Osteocyte (in vitro differentiated cells): ENCODE measurements at places on chromosomes 3 and 15. TPM values are rescaled to one million over a fixed set of nuclear protein-coding genes. Genes with fewer than 3 reads are reported as not detected.

- DNase-seq: no peak
Measured at GRCh38 chr15:74240897-74241614, 4.9 kb downstream of the CCDC33 start.

DNA sequence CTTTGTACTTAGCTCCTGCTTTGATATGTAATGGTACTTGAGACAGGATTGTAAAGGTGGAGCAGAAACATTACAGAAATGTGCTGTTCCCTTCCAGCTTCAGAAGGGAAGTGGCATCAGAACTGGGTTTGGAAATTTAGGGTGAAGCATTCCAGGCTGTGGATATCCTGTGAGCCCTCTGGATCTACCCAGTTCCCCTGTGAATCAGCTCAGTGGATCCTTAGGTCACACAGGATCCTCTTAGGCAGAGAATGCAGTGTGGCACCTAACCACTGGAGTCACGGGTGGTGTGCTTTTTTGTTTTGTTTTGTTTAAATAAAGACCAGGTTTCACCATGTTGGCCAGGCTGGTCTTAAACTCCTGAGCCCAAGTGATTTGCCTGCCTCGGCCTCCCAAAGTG is 66.0 kb downstream of the TRIM71 start:
- no peak for DNase-seq

Gene MNS1
- 2.5 and 3.4 TPM in 2 replicates for total RNA-seq

DNA sequence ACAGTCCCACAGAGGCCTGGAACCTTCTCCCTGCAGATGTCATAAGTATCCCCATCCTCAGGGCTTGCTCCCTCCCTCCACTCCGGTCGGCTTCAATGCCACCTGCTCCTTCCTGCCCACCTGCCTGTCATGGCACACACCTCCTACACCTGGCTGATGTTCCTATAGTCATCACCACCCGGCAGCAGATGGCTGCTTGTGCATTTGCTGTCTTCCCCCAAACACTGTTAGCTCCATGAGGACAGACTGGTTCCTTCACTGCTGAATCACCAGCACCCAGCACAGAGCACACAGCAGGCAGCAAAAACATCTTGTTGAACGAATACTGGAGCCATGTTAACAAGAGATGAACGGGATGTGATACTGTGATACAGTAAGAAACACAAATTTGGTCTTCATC is 14.8 kb downstream of the TARS3 start:
- DNase-seq: no peak

Gene SMCO1
- total RNA-seq: not detected in 2 replicates

Gene NOX5
- not detected in 2 replicates for total RNA-seq

- no peak for DNase-seq
Measured at GRCh38 chr3:147404000-147404799, 2.1 kb downstream of the ZIC4 start.

Gene GLT8D1
- total RNA-seq: 86.3 and 97.4 TPM in 2 replicates

Gene YEATS2
- total RNA-seq: 40.8 and 41.4 TPM in 2 replicates

DNA sequence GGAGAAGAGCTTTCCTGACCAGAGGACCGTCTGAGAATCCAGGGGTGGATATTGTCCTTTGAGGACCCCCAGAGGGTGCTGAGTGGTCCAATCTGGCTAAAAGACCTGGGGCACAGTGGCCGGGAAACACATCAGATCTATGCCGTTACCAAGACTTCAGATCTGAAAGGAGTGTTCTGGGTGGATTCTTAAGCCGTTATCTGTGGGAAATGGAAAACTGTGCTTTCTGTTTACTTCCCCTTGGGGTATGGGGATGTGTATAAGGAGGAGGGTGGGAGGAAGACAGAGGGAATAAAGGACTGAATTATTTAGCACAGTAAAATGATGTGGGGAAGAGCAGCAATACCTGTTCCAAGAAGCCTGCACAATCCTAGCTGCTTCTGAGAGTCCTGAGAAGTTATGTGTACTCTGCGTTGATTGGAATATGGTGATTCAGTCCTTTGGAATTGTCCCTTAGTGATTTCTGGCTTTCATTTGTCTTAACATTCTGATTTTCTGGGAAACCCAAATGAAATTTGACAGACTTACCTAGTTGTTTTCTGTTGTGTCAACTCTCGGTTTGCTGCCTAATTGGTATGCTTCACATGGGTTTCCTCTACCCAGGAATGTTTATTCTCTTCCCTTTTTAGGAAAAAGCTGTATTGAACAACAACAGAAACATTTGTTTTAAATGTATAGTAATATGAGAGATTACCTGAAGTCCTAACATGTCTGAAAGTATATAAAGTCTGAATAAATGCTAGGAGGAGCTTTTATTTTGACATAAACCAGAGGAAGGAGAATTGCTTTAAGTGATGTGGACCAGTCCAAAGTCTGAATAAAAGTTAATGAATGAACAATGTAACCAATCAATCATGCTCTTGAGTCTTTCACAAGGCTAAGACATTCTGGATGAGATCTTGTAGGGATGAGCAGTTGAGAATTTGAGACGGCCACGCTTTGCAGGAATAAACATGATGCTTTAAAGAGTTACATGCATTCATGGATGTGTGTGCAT is 427.1 kb upstream of the C2CD4B start:
- DNase-seq: no peak

Gene ITPKA
- not detected in 2 replicates for total RNA-seq

DNA sequence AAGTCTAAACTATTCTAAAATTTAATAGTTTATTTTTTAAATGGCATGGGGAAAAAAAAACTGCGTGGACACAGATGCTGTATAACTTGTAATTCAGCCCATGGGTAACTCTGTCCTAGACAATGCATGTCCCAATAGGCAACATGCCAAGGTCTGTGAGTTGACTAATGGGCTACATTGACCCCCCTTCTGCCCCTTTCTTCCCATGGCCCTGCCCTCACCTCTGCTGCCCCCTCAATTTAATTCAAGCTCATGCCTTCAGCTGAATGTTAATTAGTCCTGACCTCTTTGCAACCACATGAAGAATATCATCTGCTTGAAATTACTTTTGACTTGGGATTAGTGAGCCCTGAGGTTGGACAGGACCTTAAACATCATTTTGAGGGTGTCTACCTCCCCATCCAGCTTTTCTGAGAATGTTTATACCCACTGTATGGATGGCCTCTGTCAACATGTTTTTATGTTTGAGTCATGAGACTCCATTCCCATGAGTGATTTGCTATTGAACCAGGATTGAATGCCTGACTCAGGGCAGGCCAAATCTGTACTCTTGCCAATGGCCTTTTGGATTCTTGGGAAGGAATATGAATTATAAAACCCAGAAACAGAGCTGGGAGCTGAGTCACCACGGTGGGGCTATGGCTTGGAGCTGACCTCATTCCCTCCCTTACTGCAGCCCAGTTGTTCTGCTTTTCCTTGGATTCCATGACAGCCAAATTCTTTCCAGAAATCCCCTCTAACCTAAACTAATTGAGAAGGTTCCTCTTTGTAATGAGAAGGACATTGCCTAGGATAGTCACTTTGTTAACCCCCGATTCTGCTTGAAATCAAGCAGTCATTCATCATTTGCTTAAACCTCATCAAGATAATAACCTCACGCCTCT is 33.5 kb upstream of the PDE8A start:
- no peak for DNase-seq

GRCh38 chr15:59662260-59662659 is 4.9 kb upstream of the GTF2A2 start:
- DNase-seq: no peak

DNA sequence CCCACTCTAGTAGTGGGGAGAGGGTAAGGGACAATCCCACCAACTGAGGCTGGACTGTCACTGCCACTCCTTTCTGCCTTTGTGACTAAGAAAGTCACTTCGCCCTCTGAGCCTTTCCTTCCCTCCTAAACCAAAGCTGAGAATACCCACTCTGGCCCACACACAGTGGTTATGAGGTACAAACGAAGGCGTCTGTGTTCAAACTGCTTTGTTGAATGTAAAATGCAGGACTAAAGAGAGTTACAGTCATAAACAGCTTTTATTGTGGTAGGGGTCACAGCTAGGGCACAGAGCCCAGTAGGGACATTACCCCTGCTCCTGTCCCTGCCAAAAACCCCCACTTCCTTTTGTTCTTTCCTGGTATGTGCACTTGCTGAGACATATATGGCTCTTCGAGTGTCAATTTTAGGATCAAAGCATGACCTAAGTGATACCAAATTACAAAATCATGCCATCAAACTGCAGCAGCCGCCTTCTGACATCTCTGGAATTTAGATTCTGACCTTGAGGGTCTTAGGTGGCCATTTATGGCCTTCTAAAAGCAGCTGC is 45.1 kb downstream of the CTDSPL start:
- no peak for DNase-seq

DNA sequence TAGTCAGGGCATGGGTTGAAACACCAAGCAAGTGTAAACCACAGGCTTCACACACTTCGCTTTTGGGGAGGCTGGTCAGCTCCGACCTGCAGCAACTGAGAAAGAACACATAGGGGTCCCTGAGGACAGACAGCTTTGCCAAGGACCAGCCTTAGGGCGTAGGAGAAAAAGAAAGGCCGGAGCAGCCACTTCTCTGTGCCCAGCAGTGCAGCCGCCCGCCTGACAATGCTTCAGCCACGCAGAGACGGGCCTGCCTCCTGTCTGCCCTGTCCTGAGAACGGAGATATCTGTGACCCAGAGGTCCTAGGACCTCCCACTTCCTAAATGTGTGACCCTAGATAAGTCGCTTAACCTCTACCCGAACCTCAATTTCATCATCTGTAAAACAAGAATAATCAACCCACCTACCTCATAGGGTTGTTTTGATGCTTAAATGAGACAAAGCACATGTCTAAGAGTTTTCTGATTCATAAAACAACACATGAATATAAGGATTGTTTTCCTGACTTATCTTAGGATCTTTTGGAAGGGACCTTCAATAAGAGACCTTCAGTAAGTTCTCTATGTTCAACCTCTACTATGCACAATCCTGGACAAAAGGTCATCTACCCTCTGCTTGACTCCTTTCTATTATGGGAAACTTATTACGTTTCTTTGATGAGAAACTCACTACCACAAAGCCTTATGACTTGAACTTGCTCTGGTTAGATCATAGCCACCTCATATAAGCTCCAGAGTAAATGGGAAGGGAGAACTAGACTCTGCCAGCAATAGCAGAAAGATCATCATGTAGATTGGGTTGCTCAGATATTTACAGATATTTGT is 32.9 kb upstream of the RFTN1 start:
- DNase-seq: no peak

DNA sequence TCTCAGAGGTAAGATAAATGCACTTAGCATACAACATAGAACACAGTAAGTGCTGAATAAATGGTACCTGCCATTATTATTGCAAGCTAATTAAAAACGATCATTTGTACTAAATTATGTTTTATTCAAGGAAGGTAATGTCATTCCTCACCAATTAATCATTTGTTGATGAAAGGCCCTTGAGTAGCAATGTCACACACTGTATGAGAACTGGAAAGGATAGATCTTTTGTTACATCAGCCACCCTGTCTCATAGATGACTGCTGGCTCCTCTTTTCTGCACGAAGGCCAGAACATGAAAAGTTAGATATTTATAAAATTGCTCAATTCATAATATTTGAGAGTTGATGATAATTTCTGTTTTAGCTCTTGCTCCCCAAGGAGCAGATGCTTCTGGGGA is 415.4 kb downstream of the RBMS3 start:
- no peak for DNase-seq

DNA sequence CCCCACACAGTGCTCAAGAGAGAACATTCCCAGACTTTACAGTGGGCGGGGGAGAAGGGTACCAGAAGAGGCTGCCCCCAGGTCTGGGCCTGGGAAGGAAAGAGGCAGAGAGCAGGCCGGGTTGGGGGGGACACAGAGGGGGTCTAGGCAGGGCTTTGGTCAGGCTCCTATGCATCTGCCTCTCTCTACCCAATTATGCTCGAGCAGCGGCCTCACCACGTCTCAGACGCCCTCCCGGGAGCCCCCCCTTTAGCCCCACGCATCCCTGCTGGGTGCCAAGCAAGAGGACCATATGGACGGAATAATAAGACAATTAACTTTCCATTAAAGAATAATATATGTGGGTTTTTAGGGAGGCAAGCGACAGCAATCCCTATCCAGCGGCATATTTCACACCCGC is 32.8 kb downstream of the CACNA2D2 start:
- no peak for DNase-seq

- no peak for DNase-seq
Measured at GRCh38 chr3:133572158-133573053, 1.1 kb upstream of the CDV3 start.

DNA sequence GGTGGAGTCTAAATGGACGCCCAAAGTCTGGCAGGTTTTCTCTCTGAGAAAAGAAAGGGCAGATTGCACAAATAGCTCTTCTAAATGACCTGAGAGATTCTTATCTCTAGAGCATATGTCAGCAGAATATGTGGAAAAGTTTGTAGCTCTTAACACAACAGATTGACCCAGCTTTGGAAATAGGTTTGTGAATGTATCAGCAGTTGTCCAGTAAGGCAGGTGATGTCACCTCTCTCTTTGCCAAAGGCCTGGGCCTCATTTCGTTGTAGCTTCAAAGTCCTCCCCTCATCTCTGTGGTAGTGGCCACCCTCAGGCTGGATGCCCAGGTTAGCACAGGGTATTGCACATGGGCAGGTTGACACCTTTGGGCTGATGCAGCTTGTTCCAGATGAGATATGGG is 36.0 kb downstream of the PDIA5 start:
- DNase-seq: no peak

DNA sequence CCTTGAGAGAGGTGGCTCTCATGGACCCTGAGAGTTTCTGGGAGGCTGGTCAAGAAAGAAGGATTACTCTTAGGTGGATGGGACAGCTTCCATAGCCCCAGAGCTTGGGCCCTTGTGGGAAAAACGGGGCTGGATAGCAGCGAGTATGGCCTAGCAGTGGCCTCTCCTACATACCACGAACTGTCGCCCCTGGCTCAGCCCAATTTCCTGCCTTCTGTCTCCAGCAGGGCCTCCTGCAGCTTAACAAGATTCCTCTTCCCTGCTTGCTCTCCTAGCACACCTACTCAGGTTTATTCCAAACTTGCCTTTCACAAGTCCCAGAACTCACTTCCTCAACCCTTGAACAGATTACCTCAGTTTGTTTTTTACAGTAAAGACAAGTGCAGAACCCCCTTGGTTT is 139.7 kb upstream of the TPM1 start:
- no peak for DNase-seq

DNA sequence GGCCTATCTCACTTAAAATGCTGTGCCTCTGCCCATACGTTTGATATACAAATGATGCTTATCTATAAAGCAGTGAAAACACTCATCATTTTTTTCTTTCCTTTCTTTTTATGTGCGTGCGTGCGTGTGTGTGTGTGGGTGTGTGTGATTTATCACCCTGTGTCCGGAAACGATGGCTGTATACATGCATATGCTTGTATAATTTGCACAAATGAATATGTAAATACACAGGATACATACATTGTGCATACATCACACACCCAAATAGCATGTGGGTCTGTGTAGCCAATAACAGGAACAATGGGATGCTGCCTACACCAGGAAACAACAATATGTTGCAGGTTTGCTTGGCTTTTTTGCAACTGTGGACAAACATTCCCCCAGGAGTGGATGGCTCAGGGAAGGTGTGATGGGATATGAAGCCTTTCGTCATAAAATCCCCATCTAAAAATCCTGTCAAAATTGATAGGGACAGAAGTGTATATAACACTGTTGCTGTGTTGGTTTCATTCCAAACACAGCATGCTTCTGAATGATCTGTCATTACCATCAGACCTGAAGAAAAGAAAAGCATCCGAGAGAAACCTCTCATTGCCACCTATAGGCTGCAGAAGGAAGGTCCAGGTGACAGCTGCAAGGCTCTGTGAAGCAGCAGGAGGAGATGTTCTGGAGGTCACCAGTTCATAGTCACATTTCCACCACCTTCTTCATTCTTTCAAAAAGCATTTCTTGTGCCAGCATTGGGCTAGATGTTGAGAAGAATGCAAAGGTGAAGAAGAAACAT is 503.9 kb upstream of the NR2F2 start:
- DNase-seq: no peak

Gene XYLB
- total RNA-seq: 6.3 and 8.5 TPM in 2 replicates

Gene CRYBG3
- 13.0 and 13.5 TPM in 2 replicates for total RNA-seq

Gene CA12
- total RNA-seq: 0.76 and 0.97 TPM in 2 replicates

GRCh38 chr15:82894971-82895520 is 57.5 kb downstream of the HOMER2 start:
- DNase-seq: no peak
